ENCODE measurements at places on chromosomes 13 and 19.

GRCh38 chr19:8342684-8343482 lies at the start of gene KANK3:
Gene KANK3 (minus strand): TSS chr19:8343262. CDS start chr19:8337828, 5,434 bp downstream.
- DNase-seq: peak; percentile 97

- DNase-seq: no peak
Measured at GRCh38 chr19:31436121-31436776, 87.0 kb upstream of the TSHZ3 start.

GRCh38 chr13:98822225-98822606 lies 69.7 kb upstream of the SLC15A1 start:
- DNase-seq: no peak

DNA sequence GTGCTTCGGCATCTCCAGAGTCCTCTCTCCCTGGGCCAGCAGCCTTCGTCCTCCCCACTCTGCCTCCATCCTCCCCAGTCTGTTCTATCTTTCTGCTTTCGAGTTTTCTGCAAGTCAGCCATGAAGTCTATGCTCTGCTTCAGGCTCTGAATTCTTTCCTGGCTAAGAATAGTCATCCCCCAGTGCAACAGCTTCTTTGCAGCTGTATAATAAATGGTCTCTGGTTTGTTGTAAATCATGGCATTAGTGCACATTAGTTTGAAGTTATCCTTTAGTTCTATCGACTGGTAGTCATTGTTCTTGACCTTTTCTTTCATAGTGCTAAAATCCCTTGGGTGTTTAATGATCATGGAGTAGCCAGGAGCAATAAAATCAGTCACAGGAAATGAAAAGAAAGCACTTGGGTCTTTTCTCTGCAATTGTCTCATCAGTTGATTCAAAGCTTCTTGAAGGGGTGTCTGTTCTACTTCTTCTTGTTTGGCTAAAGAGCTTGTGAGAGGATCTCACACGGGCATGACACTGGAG lies 46.2 kb upstream of the SOX21 start:
- DNase-seq: no peak

- DNase-seq: peak; percentile 75
Measured at GRCh38 chr19:6528544-6529121, 2.2 kb upstream of the TNFSF9 start.

- DNase-seq: peak; percentile 6
Measured at GRCh38 chr19:31280287-31281006, 68.8 kb downstream of the TSHZ3 start.

- DNase-seq: no peak
Measured at GRCh38 chr19:38463365-38463764, 29.9 kb downstream of the RYR1 start.

- no peak for DNase-seq
Measured at GRCh38 chr19:1256646-1257474, 8.5 kb downstream of the MIDN start.

- DNase-seq: no peak
Measured at GRCh38 chr13:101556676-101557123, 104.2 kb downstream of the ITGBL1 start.

DNA sequence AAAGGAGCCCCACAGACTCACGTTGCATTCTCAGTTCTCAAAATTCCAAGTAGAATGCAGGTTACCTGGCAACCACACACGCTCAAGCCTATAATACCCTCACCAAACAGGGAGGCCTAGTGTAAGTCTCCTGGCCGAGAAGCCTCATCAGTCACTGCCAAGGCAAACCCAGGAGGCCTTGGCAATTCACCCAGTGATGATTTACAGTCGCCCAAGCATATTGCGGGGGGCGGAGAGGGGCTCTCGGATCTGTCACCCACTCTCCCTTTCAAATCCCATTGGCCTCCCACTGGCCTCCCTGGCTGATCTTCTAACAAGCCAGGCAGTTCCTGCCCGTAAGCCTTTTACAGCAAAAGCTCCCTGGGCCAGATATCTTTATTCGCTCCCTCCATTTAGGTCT lies 1.1 kb downstream of the AKAP8L start:
- DNase-seq: no peak

GRCh38 chr19:2726904-2727639 lies 5.9 kb upstream of the DIRAS1 start:
- no peak for DNase-seq

DNA sequence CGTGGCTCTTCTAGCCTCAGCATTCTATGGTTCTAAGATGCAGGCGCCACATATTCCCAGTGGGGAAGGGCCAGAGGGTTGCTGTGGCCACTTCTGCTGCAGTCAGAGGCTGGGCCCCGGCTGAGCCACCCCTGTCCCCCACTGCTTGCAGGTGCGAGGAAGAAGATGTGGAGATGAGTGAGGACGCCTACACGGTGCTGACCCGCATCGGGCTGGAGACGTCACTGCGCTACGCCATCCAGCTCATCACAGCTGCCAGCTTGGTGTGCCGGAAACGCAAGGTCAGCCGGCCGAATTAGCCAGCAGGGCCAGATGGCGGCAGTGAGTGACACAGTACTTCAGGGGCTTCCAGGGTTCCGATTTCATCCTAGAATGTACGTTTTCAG lies 2.0 kb downstream of the LHB start:
- DNase-seq: no peak

DNA sequence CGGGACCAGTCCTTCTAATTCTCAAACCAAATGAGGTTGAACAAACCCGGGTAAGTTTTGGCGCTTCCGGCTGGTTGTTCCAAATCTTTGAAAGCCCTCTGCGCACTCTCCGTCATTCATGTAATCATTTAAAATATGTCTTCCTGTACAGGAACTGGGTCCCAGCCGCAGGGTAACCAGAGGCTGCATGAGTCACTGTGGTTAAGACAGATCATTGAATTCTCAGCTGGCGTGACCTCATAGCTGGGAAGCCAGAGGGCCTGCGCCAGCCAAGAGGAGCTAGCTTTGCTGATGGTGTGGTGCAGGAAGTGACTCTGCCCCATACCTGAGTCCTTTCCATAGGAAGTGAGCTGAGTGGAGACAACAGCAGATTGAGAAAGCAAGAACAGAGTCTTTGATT lies 135.2 kb downstream of the TSHZ3 start:
- DNase-seq: peak; percentile 80

DNA sequence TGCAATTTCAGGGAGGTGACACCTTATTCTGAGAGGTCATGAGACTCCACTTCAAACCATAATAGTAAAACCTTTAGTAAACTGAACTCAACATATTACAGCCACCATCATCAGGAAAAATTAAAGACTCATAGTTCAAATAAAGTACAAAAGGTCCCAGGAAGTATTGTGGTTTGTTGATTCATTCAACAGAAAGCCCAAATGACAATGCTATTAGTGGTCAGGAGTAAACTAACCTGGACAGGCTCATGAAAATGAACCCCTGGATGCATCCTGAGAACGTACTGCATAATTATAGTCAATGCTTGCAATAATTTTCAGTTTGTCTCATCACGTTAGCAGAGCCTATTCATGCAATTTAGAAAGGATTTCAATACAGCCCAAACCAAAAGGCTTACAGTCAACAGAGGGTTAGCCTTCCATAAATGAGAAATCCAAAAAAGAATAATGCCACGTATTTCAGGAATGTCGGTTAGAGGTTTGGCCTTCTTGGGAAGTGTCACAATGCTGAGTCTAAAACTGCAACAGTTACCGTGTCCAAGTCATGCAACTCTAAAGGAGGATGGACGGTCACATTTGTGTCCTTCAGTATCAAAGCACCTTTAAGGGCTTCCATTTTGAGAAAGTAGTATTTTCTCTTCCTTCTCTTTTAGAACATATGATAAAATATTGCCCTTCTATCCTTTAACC lies 280.8 kb downstream of the ABCC4 start:
- no peak for DNase-seq

- DNase-seq: no peak
Measured at GRCh38 chr19:37872383-37872782, 34.0 kb downstream of the WDR87 start.

- no peak for DNase-seq
Measured at GRCh38 chr13:29514720-29515310, 80.7 kb downstream of the SLC7A1 start.

- no peak for DNase-seq
Measured at GRCh38 chr19:49741210-49741844, 21.8 kb downstream of the TSKS start.

- DNase-seq: no peak
Measured at GRCh38 chr13:62320129-62321108, 904.8 kb upstream of the PCDH20 start.

DNA sequence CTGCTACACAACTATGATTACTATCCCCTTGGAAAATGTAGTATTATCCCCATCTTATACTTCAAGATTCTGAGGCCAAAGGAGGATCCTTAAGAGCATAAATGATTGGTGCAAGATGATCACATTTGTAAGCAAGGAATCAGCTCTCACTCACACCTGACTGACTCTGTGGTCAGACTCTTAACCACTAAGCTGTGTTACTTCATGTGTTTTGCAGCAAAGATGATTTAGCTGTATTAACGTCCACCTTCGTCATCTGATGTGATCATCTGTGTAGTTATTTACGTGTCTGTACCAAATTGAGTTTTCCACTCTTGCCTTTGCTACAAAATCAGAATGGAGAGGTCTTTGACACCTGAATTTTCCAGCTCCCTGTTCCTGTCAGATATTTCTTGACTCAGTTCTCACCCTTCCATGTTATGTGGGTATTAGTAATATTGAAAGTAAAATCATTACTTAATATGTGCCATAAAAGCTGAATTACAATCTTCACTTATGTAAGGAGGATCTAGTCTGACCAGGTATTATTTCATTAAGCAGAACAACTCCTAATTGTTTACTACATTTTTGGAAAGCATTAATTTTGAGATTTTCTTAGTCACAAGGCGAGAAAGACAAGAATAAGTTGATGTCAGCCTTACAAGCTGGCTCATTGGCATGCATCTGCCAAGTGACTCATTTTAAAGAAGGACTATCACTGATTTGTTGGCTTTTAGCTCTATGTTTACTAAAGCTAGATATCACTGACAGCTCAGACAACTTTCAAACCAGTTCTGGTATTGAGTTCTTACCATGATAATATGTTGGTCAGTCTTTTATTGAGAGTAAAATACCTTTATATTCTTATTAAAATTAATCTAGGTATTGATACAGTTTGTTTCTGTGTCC lies 1279.8 kb upstream of the PCDH9 start:
- no peak for DNase-seq

- no peak for DNase-seq
Measured at GRCh38 chr13:41407380-41407779, 50.0 kb upstream of the RGCC start.

DNA sequence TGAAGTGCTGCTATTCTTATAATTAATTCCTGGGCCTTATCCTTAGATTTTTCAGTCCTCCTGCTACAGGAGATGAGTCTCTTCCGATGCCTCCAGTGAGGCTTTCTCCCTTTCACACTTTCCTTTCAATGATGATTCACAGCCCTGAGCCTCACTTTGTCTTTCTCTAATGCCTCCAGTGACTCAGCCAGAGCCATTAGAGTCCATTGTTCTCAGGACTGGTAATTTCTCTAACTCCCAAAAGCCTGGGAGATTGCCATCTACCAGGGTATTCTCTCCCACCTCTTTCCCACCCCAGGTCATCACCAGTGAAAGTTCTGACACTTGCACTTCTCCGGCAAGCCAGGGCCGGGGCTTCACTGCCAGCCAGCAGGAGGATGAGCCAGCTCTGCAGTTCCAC lies 49.6 kb upstream of the ARGLU1 start:
- no peak for DNase-seq

DNA sequence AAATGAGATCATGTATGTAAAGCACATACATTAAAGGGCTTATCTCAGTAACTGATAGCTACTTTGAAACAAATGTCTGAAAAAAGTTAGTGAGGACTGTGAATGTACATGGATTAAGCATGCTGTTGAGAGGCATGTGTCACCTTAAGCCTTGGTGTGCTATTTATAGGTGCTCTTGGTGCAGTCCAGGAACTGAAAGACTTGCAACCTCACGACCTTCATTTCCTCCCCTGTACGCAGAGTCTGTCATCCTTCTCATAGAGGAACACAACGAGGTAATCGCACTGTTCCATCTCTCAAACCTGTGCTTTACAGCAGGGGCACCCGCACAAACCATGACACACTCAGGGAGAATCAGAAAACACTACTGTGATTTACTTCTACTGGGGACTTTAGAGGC lies 65.6 kb downstream of the UFM1 start:
- no peak for DNase-seq

- DNase-seq: peak; percentile 43
Measured at GRCh38 chr19:1873524-1874473, 10.4 kb upstream of the KLF16 start.

DNA sequence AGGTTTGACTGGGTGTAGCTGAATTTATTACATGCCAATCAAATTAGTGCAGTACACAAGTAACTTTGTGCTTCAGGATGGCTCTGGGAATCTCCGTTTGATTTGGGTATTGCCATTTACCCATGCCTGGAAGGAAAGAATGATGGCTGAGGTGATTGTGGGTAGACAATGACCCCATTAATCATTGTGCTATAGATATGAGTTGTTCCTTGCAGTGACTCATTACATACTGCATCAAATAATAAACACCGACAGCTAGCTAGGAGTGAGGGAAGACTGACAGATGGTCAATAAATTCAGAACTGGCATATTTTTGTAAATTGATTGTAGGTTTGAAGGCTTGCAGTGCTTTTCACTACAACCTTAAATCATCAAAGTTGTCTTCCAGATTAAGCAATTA lies 1069.5 kb downstream of the DIAPH3 start:
- DNase-seq: no peak

DNA sequence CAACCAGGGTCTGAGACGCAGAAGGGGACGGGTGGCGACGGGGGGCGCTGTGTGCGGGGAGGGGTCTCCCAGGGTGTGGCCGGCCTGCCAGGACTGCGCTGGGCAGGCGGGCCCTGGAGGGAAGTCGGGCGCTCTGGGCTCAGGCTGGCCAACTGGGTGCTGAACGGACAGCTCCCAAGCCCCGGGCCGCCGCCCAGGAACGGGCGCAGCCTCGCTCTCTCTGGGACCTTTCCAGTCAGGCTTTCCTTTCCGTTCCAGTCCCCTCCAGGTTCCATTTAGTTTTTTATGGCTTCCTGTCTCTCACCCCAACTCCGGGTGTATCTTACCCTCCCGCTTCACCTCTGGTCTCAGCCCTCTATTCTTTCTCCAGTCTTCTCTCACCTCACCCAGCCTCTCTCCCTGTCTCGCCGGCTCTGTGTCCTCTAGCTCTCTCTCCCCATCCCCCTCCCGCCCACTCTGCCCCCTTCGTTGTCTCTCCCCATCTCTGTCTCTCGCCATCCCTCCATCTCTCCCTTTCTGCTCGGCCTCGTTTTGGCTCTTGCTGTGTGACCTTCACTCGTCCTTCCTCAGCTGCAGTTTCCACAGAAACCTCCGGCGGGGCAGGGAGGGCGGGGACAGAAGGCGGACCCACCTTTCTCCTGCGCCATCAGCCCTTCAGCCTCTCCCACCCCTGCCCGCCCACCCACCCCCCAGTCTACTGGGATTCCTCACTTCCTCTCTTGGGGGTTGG lies 3.3 kb upstream of the ATP1A3 start:
- DNase-seq: peak; percentile 40

GRCh38 chr19:17183858-17184321 lies 31.3 kb upstream of the USE1 start:
- no peak for DNase-seq

GRCh38 chr13:80040196-80040980 lies 300.5 kb downstream of the SPRY2 start:
- no peak for DNase-seq

DNA sequence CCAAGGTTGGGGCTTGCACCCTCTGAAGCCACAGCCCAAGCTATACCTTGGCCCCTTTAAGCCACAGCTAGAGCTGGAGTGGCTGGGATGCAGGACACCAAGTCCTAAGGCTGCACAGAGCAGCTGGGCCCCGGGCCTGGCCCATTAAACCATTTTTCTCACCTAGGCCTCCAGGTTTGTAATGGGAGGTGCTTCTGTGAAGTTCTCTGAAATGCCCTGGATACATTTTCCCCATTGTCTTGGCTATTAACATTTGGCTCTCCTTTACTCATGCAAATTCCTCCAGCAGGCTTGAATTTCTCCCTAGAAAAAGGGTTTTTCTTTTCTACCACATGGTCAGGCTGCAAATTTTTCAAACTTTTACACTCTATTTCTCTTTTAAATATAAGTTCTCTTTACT lies 93.8 kb upstream of the FGF14 start:
- no peak for DNase-seq
